SHP77 treated with DMSO at 0.1 percent for 48 hours (cell line): ENCODE measurements at places on chromosomes 2 and 18.
A peak's percentile ranks its signal among the peaks of the same experiment; 100 is the strongest.

- no peak for DNase-seq
Measured at GRCh38 chr18:79356435-79356834, 39.3 kb upstream of the NFATC1 start.

DNA sequence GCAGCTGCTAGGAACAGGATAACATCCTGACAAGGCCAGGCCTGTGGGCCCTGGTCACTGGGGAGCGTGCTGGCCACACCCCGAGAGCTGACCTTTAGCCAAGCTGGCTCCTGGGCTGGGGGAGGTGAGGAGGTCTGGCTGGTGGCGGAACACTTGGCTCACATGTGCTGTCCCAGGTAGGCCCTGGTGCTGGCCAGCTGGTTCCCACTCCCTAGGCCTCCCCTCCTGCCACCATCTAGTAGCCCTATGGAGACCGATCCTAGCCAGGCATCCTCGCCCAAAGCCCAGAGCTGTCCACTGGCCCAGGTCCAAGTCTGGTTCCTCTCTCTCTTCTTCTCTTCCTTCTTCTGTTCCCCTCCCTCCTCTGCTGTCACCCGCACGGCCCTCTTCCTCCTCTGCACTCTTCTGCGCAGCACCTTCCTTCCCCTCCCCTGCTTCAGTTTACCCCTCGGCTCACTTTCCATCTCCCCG lies 52.4 kb downstream of the TNS1 start:
- DNase-seq = no peak

- no peak for DNase-seq
Measured at GRCh38 chr2:58701688-58702301, 460.7 kb upstream of the FANCL start.

- DNase-seq = no peak
Measured at GRCh38 chr2:156405586-156405985, 30.6 kb upstream of the GPD2 start.

- DNase-seq = peak; percentile 69
Measured at GRCh38 chr18:35407871-35408481, 30.8 kb upstream of the ZNF396 start.

GRCh38 chr2:175633227-175633626 lies 368.8 kb downstream of the LNPK start:
- no peak for DNase-seq

DNA sequence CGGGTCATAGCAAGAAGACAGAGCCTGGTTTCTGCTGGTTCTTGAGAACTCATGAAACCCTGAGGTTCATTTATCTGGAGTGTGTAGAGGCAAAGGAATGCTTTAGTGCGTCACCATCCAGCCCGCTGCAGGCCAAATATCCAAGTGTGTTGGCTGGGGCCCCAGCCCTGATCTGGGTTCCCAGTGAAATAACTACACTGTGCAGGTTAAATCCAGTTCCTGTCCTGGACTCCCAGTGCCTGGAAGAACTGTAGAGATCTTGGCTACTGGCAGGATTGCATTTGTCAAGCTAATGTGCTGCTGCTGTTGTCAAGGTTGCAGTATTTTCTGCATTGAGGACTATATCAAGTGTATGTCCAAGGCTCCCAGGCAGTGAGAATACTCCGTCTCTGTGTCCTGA lies 89.9 kb downstream of the MAPK4 start:
- DNase-seq = no peak

DNA sequence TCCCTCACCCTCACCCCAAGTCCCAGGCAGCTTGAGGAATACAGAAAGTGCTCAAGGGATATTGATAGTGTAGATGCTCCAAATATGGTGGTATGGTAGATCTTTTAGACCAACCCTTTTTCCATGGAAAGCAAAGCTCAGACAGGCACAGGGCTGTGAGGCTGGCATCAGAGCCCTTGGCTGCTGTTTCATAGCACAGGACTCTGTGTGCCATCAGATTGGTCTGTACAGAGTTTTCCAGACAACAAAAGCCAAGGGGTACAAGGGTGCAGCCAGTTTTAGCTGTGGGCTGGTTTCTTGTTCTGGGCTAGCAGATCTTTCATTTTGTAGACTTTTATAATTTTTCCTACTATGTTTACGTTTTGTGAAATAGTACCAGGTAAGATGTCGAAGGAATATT lies 296.9 kb upstream of the TNP1 start:
- no peak for DNase-seq

DNA sequence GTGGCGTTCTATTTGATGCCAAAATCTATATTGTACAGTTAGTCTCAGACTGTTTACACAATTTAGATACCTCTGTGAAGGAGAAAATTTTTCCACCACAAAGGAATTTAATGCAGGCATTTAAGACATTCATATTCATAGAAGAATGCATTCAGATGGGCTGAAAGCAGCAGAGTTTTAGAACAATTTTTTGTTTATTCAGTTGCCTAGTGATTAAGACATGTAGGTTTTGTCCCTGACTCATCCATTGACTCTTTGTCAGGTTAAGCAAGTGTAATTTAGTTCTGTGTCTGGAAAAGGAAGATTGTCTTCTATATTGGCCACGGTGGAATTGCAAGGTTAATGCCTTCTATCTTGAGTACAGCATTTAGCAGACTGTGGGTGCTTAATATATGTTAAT lies 515.0 kb downstream of the PARD3B start:
- DNase-seq = no peak

DNA sequence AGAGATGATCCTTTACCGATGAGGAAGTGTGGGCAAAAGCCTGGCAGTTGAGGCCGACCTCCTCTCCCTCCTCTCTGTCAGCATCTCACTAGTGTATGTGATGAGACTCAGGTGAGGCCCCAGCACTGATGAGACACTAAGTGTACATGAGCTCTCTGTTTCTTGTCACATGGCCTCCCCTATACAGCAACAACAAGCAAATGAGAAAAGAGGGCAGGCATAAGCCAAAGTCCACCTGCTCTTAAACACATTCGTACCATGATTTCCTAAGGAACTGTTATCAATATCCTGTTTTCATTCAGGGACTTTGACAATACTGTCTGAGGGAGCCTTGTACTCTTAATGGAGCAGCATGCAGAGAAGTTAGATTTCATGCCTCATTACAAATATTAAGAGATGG lies 113.0 kb downstream of the CNTNAP5 start:
- DNase-seq = no peak

- no peak for DNase-seq
Measured at GRCh38 chr2:152376385-152376784, 41.4 kb downstream of the FMNL2 start.

GRCh38 chr2:105039559-105039958 lies 1.7 kb downstream of the MRPS9 start:
- no peak for DNase-seq

- DNase-seq = no peak
Measured at GRCh38 chr2:74441690-74442482, at the start of gene RTKN. TSS of gene RTKN (minus strand) at chr2:74441937. CDS start at chr2:74441816, 121 bp downstream.

GRCh38 chr2:75053484-75054112 lies 95.2 kb downstream of the POLE4 start:
- DNase-seq = peak; percentile 70

GRCh38 chr2:27762951-27763906 lies 8.3 kb upstream of the MRPL33 start:
- DNase-seq = no peak

GRCh38 chr2:31483246-31483645 lies 68.7 kb upstream of the XDH start:
- DNase-seq = no peak

DNA sequence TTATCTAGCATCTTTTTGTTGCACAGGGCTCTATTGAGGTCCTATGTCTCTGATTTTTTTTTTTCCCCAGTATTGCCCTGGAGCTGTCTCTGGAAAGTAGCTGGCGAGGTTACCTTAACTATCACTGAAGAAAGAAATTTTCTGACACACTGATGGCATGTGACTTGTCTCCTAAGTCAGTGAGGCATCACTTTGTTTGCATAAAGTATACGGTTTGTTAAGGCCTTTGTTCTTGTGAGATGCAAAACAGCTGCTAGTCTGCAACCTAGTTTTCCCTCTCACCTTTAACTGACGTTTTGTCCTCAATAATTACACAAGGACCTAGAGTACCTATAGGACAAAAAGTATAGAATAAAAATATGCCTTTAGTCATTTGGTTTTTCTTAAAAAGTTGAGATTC lies 41.8 kb downstream of the UBXN4 start:
- no peak for DNase-seq

DNA sequence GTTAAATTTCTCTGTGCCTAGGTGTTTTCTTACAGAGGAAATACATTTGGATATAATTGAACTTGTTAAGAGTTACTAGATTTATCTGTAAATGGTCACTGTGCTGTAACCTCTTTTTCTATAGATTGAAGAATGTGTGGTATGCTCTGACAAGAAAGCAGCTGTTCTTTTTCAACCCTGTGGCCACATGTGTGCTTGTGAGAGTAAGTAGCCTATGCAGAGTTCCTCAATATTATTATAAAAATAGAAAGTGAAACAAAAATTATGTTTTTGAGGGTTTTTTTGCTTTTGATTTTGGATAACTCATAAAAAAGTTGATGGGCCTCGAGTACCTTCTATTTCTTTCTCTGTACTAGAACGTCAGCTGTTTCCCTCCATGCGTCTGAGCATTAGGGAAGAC lies 112.4 kb downstream of the MIB1 start:
- no peak for DNase-seq

DNA sequence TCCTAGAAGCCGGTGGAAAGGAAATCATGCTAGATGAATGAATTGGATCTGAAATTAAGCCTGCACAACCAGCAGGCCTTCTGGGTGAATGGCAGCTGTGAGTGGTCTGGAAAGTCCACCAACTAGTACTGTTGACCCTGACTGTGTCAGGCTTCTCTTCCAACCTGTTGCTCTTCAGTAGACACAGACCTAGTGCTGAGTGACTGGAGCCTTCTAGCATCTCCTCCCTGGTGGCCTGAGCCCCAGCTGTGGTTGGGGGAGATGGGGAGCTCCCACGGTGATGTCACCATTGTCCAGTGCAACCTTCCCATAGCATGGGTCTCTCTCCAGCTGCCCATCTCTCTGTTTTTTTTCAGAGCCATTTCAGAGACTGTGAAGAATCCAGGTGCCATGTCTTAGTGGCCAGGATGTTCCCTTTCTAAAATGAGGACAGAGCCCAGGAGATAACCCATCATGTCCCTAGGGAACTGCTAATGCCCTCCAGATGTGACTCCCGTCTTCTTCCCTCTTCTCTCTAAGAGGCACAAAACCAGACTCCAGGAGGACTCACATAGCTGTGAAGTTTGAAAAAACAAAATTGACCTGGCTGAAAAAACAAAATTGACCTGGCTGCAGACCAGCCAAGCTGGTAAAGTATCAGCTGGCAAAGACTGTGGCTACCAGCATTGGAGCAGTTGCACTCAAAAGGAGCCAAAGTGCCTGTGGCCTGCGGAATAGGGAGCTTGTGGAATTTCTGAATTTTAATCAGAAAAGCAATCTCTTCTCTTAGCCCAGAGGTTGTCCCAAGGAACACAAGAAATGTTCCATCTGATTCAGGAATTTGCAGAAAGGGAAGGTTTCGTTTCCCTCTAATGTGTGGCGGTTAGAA lies 67.4 kb upstream of the RPL31 start:
- DNase-seq = no peak

- DNase-seq = no peak
Measured at GRCh38 chr2:162968306-162968705, 129.7 kb upstream of the KCNH7 start.

DNA sequence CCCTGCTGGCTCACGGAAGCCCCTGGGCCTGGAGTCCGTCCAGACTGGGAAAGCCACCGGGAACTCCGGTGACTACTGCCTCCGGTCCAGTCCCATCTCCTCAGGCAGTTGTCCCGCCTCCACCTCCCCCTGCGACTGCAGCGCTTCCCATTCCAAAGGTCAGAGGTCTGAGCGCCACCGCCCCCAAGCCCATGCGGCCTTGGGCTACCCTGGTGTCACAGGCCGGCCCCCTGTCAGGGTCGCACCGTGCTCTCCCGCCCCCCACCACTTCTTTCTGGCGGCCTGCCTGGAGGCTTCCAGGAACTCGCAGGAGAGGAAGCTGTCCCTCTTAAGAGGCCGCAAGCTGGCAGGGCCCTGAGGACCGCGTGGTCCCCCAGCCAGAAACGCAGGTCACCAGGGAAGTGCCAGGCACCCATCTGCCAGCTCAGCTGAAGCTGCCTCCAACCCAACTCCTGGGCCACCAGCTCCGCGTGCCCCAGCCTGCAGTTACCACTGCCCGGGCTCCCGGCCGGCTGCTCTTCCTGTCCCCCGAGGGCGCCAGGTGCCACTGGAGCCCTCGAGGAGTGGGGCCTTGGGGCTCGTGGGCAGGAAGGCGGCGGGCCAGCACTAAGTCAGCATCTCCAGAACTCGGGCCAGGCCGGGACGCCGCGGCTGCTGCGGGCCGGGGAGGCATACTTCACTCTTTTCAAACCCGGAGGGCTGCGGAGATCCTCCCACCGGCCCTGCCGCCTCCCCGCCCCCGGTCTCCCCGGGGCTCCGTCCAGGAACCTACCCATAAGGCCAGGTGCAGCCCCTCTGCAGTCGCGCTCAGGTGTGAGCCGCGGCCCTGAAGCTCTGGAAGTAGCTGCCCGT lies 83.3 kb upstream of the POMC start:
- DNase-seq = no peak

DNA sequence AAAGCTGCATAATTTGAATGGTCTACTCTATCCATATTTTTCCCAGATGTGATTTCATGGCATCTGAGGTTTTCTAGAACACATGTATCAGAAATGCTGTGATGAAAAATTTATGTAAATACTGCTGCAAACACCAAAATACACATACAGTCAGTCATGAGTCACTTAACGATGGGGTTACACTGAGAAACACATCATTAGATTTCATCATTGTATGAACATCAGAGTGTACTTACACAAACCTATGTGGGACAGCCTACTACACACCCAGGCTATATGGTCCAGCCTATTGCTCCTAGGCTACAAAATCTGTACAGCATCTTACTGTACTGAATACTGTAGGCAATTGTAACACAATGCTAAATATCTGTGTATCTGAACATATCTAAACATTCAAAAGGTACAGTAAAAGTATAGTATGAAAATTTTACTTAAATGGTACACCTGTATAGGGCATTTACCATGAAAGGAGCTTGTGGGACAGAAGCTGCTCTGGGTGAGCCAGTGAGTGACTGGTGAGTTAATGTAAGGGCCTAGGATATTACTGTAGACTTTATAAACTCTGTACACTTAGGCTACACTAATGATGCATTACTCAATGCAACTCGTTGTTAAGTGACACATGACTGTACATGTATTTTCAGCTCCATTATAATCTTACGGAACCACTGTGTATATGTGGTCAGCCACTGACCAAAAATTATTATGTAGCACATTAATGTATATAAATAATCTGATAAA lies 33.5 kb downstream of the PNO1 start:
- no peak for DNase-seq

DNA sequence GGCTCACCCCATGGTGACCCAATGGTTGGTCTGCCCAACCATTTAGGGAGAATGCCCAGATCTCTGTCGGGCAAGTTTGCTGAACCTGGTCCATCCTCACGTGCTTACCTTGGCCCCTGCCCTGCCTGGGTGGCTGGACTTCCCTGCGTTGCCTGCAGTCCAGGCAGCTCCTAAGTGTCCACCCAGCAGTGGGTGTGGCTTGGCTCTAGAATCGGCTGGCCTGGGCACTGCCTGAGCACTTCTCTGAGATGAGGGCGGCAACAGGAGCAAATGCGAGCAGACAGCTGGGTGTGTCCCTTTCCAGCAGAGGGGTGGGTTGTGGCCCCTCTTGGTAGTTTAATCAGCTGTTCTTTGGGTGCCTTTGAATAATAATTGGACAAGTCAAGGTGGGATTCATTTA lies 11.3 kb downstream of the PCARE start:
- DNase-seq = no peak

GRCh38 chr2:73832930-73833329 lies 4.2 kb downstream of the STAMBP start:
- no peak for DNase-seq
